ENCODE measurements at places on chromosomes 13 and 19. TPM values are rescaled to one million over a fixed set of nuclear protein-coding genes. Genes with fewer than 3 reads are reported as not detected.

GRCh38 chr19:2528675-2529101, 52.8 kb downstream of the GADD45B start:
- no peak for DNase-seq
- no peak overlapping the region for H3K4me3 ChIP-seq
- peaks cover 8% of the 10 kb centered on the region for H3K4me1 ChIP-seq
- H3K27me3 ChIP-seq: no peaks in the 10 kb centered on the region

DNA sequence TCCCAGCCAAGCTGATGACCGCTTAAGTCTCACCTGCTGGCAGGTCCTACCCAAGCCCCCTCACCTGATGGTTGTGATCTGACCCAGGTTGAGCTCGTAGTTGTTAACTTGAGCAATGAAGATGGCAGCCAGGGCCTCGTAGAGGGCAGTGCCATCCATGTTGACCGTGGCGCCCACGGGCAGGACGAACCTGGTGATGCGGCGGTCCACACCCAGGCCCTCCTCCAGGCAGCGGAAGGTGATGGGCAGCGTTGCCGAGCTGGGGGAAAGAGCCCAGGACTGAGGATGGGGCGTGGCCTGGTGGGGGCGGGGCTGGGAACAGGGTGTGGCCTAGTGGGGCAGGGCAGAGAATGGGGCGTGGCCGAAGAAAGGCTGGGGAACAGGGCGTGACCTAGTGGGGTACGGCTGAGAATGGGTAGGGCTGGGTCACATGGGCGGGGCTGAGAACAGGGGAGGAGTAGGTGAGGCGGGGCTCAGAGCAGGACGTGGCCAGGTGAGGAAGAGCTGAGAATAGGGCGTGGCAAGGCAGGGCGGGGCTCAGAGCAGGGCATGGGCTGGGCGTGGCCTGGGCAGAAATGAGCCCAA, 12.9 kb downstream of the OR7C2 start:
- peaks cover 7% of the 10 kb centered on the region for H3K4me1 ChIP-seq
- no peak overlapping the region for H3K27ac ChIP-seq
- peaks cover 13% of the 10 kb centered on the region for H3K36me3 ChIP-seq
- no peak for DNase-seq
- no peak overlapping the region for H3K4me3 ChIP-seq
- peaks cover 32% of the 10 kb centered on the region for H3K27me3 ChIP-seq

GRCh38 chr13:28049880-28050875, 50.2 kb downstream of the FLT3 start:
- no peak for DNase-seq
- H3K27me3 ChIP-seq: no peaks in the 10 kb centered on the region
- peak overlapping the region; percentile 60 for H3K4me3 ChIP-seq

S1PR4 gene
- polyA plus RNA-seq: 377 TPM

FXYD1 gene
- 1.0 TPM for polyA plus RNA-seq

GRK1 gene
- polyA plus RNA-seq: not detected

GRCh38 chr19:34963573-34964406, at the start of gene ZNF792:
Gene ZNF792 (minus strand): TSS chr19:34964229. CDS start chr19:34963662, 567 bp downstream.
- peaks cover 4% of the 10 kb centered on the region for H3K27me3 ChIP-seq
- peaks cover 36% of the 10 kb centered on the region for H3K36me3 ChIP-seq
- peak within 1 kb of the TSS; percentile 92 for H3K4me3 ChIP-seq
- peaks cover 30% of the 10 kb centered on the region for H3K4me1 ChIP-seq

DNA sequence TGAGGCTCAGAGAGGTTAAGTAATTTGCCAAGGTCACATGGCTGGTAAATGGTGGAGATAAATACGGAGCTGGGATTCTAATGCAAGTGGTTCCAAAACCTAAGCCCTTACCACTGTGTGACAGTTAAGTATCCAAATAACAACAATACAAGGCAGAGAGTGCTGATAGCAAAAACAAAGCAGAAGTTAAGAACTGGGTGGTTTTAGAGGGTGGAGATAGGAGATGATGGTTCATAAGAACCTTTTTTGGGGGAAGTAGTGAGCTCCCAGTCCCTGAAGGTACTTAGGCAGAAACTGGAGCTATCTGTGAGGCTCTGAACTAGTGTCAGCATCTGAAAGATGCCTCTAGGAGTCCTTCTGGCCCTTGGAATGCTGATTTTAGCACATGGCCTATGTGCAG, 56.2 kb upstream of the UBE2L5 start:
- no peaks in the 10 kb centered on the region for H3K27me3 ChIP-seq
- H3K4me3 ChIP-seq: no peak overlapping the region
- no peak for DNase-seq
- no peaks in the 10 kb centered on the region for H3K36me3 ChIP-seq
- H3K27ac ChIP-seq: no peak overlapping the region

GRCh38 chr13:111490611-111491010, 170.2 kb downstream of the TEX29 start:
- peaks cover 9% of the 10 kb centered on the region for H3K27me3 ChIP-seq
- no peak overlapping the region for H3K4me3 ChIP-seq
- no peak overlapping the region for H3K27ac ChIP-seq
- no peak for DNase-seq
- H3K4me1 ChIP-seq: no peaks in the 10 kb centered on the region

- no peaks in the 10 kb centered on the region for H3K4me1 ChIP-seq
- H3K36me3 ChIP-seq: no peaks in the 10 kb centered on the region
- H3K4me3 ChIP-seq: no peak overlapping the region
- no peak for DNase-seq
- H3K27ac ChIP-seq: no peak overlapping the region
- H3K27me3 ChIP-seq: no peaks in the 10 kb centered on the region
Measured at GRCh38 chr13:111883571-111884343, 183.2 kb upstream of the SOX1 start.

- peaks cover 5% of the 10 kb centered on the region for H3K4me1 ChIP-seq
- no peak for DNase-seq
- H3K4me3 ChIP-seq: no peak overlapping the region
- H3K36me3 ChIP-seq: peaks cover 8% of the 10 kb centered on the region
- H3K27me3 ChIP-seq: peaks cover 32% of the 10 kb centered on the region
- H3K27ac ChIP-seq: no peak overlapping the region
Measured at GRCh38 chr13:107865643-107866031, 349.7 kb downstream of the LIG4 start.

GRCh38 chr19:6652805-6653094, 17.2 kb downstream of the TNFSF14 start:
- H3K27me3 ChIP-seq: peaks cover 14% of the 10 kb centered on the region
- no peak overlapping the region for H3K27ac ChIP-seq
- DNase-seq: no peak
- peaks cover 8% of the 10 kb centered on the region for H3K4me1 ChIP-seq
- no peaks in the 10 kb centered on the region for H3K36me3 ChIP-seq
- no peak overlapping the region for H3K4me3 ChIP-seq

GRCh38 chr13:98520674-98521449, 56.0 kb downstream of the STK24 start:
- no peak for DNase-seq
- no peak overlapping the region for H3K4me3 ChIP-seq
- H3K4me1 ChIP-seq: peaks cover 84% of the 10 kb centered on the region

- no peaks in the 10 kb centered on the region for H3K4me1 ChIP-seq
- H3K4me3 ChIP-seq: no peak overlapping the region
- H3K27me3 ChIP-seq: no peaks in the 10 kb centered on the region
- H3K27ac ChIP-seq: no peak overlapping the region
Measured at GRCh38 chr19:31512181-31512970, 163.1 kb upstream of the TSHZ3 start.

DNA sequence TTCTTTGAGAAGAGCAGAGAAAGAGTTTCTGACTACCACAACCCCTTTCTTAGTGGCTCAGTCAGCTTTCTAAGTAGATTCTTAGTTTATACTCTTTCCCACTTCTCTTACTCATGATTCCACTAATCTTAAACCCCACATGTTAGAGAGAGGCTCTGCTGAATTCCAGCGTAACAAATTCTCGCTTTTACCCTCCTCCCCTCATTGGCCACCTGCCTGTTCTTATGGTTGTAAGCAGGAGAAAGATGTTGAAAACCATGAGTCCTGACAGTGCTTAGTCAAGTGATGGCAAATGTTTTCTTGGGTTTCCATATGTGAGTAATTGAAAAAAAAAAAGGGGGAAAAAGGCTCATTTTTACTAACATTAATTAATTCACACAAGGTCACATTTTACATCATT, 125.9 kb downstream of the ZDHHC20 start:
- DNase-seq: no peak
- no peak overlapping the region for H3K4me3 ChIP-seq
- H3K36me3 ChIP-seq: no peaks in the 10 kb centered on the region
- H3K4me1 ChIP-seq: no peaks in the 10 kb centered on the region
- no peak overlapping the region for H3K27ac ChIP-seq
- H3K27me3 ChIP-seq: no peaks in the 10 kb centered on the region

CERS1 gene
- polyA plus RNA-seq: not detected

GJB6 gene
- polyA plus RNA-seq: 2.0 TPM

GRCh38 chr13:96672016-96672415, 322.3 kb downstream of the OXGR1 start:
- no peak for DNase-seq
- H3K27ac ChIP-seq: no peak overlapping the region
- H3K27me3 ChIP-seq: no peaks in the 10 kb centered on the region
- H3K36me3 ChIP-seq: no peaks in the 10 kb centered on the region
- no peak overlapping the region for H3K4me3 ChIP-seq

DNA sequence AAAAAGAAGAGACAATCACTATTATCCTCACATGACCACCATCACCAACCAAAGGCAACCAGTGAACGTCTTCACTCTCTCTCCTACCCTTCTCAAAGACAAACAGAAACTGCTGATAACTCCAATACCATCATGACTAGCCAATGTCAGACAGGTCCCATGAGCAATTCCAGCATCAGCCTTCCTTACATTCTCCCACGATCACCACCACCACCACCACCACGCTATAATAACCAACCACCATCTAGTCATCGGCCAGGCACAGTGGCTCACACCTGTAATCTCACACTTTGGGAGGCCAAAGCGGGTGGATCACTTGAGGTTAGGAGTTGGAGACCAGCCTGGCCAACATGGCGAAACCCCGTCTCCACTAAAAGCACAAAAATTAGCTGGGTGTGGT, 3.9 kb downstream of the MYO1F start:
- DNase-seq: no peak
- H3K4me1 ChIP-seq: peaks cover 54% of the 10 kb centered on the region
- H3K27me3 ChIP-seq: no peaks in the 10 kb centered on the region
- no peak overlapping the region for H3K27ac ChIP-seq

MBD3L3 gene
- polyA plus RNA-seq: not detected

DNA sequence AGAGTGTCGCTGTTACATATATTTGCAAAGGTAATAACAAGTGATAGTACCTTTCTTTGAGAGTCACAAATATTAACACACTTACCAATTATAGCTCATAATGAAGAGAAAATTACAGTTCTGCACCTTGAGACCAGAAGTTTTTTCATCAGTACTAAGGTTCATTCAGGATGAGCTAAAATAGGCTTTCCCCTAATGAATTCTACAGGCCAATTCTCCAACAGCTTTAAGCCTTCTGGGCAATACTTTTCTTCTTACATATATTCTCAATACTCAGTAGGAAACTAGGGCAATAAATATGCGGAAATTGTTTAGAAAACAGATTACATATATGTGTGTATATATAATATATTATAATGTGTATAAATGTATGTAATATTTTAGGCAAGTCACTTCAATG, 2672.8 kb upstream of the PCDH20 start:
- H3K4me1 ChIP-seq: no peaks in the 10 kb centered on the region
- no peaks in the 10 kb centered on the region for H3K36me3 ChIP-seq
- DNase-seq: no peak

DNA sequence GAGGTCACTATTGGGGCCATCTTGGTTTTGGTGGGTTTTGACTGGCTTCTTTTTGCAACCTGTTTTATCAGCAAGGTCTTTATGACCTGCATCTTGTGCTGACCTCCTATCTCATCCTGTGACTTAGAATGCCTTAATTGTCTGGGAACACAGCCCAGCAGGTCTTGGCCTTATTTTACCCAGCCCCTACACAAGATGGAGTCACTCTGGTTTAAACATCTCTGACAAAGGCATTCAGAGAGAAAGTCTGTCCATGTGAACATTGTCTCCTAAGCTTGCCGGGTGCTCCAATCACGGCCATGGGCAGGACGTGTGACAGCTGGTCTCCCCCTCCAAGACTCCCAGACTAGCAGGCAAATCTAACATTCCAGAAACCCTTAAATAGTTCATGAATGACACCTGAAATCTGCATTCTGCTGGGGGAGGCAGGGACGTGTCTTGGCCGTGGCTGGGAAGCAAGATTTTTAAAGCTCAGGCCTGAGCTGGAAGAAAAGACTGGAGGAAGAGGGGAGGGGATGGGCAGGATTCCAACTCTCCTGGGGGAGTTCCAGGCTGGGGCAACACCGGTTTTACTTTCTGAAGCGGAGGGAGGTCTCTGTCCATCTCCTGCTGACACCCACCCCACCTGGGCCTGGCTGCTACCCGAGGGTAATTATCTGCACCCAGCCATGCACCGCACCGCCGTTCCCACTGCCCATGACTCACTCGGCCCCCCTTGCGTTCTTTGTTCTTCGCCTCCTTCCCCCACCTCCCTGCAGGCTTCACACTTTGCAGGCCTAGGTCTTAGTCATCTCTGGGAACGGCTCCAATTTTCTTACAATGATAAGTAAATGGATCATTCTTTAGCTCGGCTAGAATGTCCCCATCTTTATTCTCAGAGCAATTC, 11.6 kb upstream of the OR1M1 start:
- H3K4me3 ChIP-seq: no peak overlapping the region
- H3K36me3 ChIP-seq: no peaks in the 10 kb centered on the region
- DNase-seq: no peak
- no peaks in the 10 kb centered on the region for H3K4me1 ChIP-seq
- no peak overlapping the region for H3K27ac ChIP-seq
- no peaks in the 10 kb centered on the region for H3K27me3 ChIP-seq

GRCh38 chr13:51045451-51045850, 65.6 kb downstream of the C13orf42 start:
- H3K27me3 ChIP-seq: peaks cover 4% of the 10 kb centered on the region
- no peak overlapping the region for H3K27ac ChIP-seq
- DNase-seq: no peak
- H3K4me3 ChIP-seq: no peak overlapping the region
- no peaks in the 10 kb centered on the region for H3K36me3 ChIP-seq

- H3K4me1 ChIP-seq: peaks cover 19% of the 10 kb centered on the region
- H3K4me3 ChIP-seq: no peak overlapping the region
- DNase-seq: no peak
- no peaks in the 10 kb centered on the region for H3K36me3 ChIP-seq
Measured at GRCh38 chr13:50740052-50740741, 103.3 kb downstream of the DLEU7 start.

DNA sequence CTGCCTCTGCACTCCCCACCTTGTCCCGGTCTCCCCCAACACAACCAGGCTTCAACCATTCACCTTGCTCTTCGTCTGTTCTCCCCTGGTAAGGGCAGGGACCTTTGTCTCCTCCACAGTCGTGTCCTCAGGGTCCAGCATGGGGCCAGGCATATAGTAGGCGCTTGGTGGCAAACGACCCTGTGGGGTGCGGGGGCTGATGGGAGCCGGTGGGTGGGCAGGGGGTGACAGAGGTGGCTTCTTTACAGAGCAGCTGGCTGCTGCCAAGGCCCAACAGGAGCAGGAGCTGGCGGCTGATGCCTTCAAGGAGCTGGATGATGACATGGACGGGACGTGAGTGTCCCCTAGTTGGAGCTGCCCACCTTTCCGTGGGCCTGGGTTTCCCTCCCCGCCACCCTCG, 9.7 kb downstream of the PRKCSH start:
- no peak overlapping the region for H3K4me3 ChIP-seq
- H3K36me3 ChIP-seq: peaks cover 11% of the 10 kb centered on the region
- no peak for DNase-seq
- peak overlapping the region; percentile 43 for H3K27ac ChIP-seq
- H3K27me3 ChIP-seq: no peaks in the 10 kb centered on the region

GRCh38 chr19:35642312-35642711, 767 bp downstream of the ETV2 start:
- H3K4me3 ChIP-seq: no peak overlapping the region
- no peaks in the 10 kb centered on the region for H3K36me3 ChIP-seq
- DNase-seq: no peak
- H3K27me3 ChIP-seq: no peaks in the 10 kb centered on the region
- H3K27ac ChIP-seq: no peak overlapping the region
- peaks cover 22% of the 10 kb centered on the region for H3K4me1 ChIP-seq
